HFFc6 (cell line): ENCODE measurements at places on chromosomes 4 and X. TPM values are rescaled to one million over a fixed set of nuclear protein-coding genes. Genes with fewer than 3 reads are reported as not detected.

Gene GAGE12H
- not detected in 3 replicates for total RNA-seq

DNA sequence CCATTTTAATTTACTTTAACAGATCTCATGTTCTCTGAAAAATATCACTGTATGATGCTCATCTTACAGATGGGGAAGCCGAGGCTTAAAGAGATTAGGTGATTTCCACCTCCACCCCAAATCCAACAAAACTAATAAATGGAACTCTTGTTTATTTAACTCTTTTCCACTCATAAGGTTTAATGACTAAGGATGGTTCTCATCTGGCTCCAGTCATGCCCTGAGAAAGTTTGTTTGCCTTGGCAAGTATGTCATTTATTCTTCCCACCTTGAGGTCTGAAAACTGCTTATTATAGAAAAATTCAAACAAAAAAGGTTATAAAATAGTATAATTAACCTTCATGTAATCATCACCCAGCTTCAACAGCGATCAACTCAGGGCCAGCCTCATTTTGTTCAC lies 56.3 kb downstream of the PPEF2 start:
- peaks cover 3% of the 10 kb centered on the region for H3K27me3 ChIP-seq
- H3K27ac ChIP-seq: no peak overlapping the region
- no peak overlapping the region for H3K4me3 ChIP-seq

- H3K4me1 ChIP-seq: no peaks in the 10 kb centered on the region
- no peak overlapping the region for H3K4me3 ChIP-seq
- no peaks in the 10 kb centered on the region for H3K36me3 ChIP-seq
- no peak for DNase-seq
- no peaks in the 10 kb centered on the region; the same call in 1 of the 2 replicates for H3K27me3 ChIP-seq
Observed at GRCh38 chr4:173391701-173392100, 7.2 kb downstream of the SCRG1 start.

GRCh38 chr4:110085131-110085530 lies 113.3 kb downstream of the ELOVL6 start:
- no peaks in the 10 kb centered on the region for H3K27me3 ChIP-seq
- no peak overlapping the region for H3K27ac ChIP-seq
- no peak for DNase-seq
- peaks cover 56% of the 10 kb centered on the region for H3K4me1 ChIP-seq

GRCh38 chrX:8033175-8033574 lies 106.0 kb upstream of the PNPLA4 start:
- H3K27ac ChIP-seq: no peak overlapping the region
- DNase-seq: no peak
- H3K4me1 ChIP-seq: no peaks in the 10 kb centered on the region
- H3K27me3 ChIP-seq: no peaks in the 10 kb centered on the region
- H3K4me3 ChIP-seq: no peak overlapping the region
